ENCODE measurements at places on chromosomes 5 and 9. TPM values are rescaled to one million over a fixed set of nuclear protein-coding genes. Genes with fewer than 3 reads are reported as not detected.

- DNase-seq, result no peak
- no peaks in the 10 kb centered on the region for H3K27me3 ChIP-seq
- H3K4me1 ChIP-seq, result no peaks in the 10 kb centered on the region
- H3K4me3 ChIP-seq, result no peak overlapping the region
- H3K27ac ChIP-seq, result no peak overlapping the region
- no peaks in the 10 kb centered on the region for H3K36me3 ChIP-seq
Observed at GRCh38 chr5:92468295-92468694, 1085.2 kb upstream of the ARRDC3 start.

DNA sequence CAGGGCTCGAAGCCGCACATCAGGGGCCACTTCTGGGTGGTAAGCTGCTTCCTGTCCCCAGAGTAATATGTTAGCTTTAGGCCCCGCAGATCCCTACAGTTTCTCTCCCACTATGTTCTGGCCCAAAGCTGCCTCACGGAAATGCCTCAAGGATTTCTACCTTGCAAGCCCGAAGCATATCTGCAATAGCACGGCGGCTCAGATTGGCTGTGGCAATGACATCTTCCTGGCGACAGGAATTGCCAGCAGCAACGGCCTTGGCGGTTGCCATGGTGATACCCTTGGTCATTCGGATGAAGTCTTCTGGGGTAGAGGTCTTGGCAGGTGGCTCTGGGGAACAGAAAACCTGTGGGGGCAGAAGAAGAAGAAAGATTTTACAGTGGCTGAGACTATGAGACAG, 10.3 kb upstream of the TPM2 start:
- H3K27ac ChIP-seq, result no peak overlapping the region
- no peaks in the 10 kb centered on the region for H3K4me1 ChIP-seq
- no peaks in the 10 kb centered on the region for H3K27me3 ChIP-seq
- no peak for DNase-seq
- no peak overlapping the region for H3K4me3 ChIP-seq

The CCNJL gene
- 16.5 TPM for polyA plus RNA-seq

The PDCD1LG2 gene
- polyA plus RNA-seq, result 0.87 TPM

GRCh38 chr5:153953411-153953810, 85.3 kb downstream of the FAM114A2 start:
- H3K36me3 ChIP-seq, result no peaks in the 10 kb centered on the region
- no peak overlapping the region for H3K4me3 ChIP-seq
- no peak overlapping the region for H3K27ac ChIP-seq
- no peak for DNase-seq
- no peaks in the 10 kb centered on the region for H3K4me1 ChIP-seq
- H3K27me3 ChIP-seq, result no peaks in the 10 kb centered on the region

DNA sequence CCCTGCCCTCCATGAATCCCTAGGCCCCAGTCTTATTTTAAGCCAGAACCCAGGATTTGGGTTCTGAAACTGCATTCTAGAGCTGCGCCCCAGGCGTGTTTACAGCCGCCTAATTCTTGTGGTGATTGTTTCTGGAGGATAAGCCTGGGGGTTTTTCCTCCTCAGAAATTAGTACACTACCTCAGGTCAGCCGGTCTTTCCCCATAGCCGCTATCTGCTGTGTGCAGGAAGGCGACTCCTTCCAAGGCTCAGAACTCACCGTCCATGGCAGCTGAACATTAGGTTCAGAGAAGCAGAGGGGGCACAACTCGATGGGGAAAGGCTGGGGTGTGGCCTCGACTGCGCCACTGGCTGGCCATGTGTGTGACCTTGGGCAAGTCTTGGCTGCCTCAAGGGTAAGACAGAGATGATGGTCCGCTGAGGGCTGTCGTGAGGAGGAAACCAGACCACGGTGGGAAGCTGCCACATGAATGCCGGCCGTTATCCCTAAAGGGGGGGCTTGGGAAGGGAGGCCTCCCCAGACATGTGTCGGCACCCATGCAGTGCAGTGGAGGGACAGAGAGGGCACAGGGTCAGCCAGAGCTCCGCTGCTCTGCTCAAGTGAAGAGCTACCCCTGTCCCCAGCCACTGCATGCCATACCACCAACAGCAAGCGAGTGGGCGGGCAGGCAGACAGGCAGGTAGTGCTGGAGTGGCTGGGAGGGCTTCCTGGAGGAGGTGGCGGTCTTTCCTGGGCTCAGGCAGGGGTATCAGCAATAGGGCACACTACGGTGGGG, 28.9 kb downstream of the SHB start:
- H3K4me3 ChIP-seq, result no peak overlapping the region
- no peak for DNase-seq
- H3K27me3 ChIP-seq, result no peaks in the 10 kb centered on the region
- H3K36me3 ChIP-seq, result no peaks in the 10 kb centered on the region
- H3K27ac ChIP-seq, result peak overlapping the region; percentile 17

The CBY3 gene
- 0.10 TPM for polyA plus RNA-seq

- no peak for DNase-seq
- no peaks in the 10 kb centered on the region for H3K36me3 ChIP-seq
- H3K4me1 ChIP-seq, result no peaks in the 10 kb centered on the region
- no peaks in the 10 kb centered on the region for H3K27me3 ChIP-seq
- H3K27ac ChIP-seq, result no peak overlapping the region
Observed at GRCh38 chr5:78758169-78758839, 109.7 kb upstream of the LHFPL2 start.

The PCDHGA7 gene
- 0.23 TPM for polyA plus RNA-seq

All from lung (tissue), 17 donors.